T-helper 1 cell (primary cell): ENCODE measurements at places on chromosomes 7 and 10.

- DNase-seq: no peak
Observed at GRCh38 chr10:44994752-44995530, 5.8 kb upstream of the ZNF22 start.

GRCh38 chr10:32149252-32149955, 93.2 kb upstream of the KIF5B start:
- no peak for DNase-seq

DNA sequence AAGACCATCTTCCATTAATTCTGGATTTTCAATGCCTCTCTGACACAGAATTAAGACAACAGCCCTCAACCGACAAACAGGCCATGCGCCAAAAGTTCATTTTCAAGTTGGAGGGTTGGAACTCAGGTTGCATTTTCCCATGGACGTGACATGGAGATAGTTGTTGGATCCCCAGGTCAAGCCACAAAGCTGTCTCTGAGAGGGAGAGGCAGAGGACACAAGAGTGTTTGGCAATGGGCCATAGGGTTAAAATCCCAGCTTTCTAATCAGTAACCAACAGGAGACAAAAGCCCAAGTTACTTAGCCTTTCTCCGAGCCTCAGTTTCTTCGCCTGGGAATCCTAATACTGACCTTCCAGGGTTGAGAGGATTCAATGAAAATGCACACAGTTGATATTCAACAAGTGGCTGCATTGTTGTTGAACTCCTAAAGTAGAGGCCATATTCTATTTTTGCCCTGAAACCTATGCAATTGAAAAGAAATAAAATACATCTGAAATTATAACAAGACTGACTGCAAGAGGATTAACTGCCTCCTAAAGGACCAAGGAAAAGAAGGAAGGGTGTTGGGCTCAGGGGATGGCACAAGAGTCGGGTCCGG, 44.3 kb downstream of the SORBS1 start:
- DNase-seq: no peak

GRCh38 chr7:1447551-1448244, 11.6 kb downstream of the MICALL2 start:
- no peak for DNase-seq

- no peak for DNase-seq
Observed at GRCh38 chr7:47901542-47901941, 46.7 kb downstream of the PKD1L1 start.

- DNase-seq: no peak
Observed at GRCh38 chr7:2811476-2812113, 32.5 kb downstream of the GNA12 start.

GRCh38 chr7:82105463-82105862, 335.6 kb upstream of the HGF start:
- no peak for DNase-seq

GRCh38 chr10:93085272-93085859, 11.7 kb downstream of the CYP26A1 start:
- DNase-seq: no peak

GRCh38 chr10:24446739-24447138, 237.8 kb downstream of the KIAA1217 start:
- DNase-seq: no peak

DNA sequence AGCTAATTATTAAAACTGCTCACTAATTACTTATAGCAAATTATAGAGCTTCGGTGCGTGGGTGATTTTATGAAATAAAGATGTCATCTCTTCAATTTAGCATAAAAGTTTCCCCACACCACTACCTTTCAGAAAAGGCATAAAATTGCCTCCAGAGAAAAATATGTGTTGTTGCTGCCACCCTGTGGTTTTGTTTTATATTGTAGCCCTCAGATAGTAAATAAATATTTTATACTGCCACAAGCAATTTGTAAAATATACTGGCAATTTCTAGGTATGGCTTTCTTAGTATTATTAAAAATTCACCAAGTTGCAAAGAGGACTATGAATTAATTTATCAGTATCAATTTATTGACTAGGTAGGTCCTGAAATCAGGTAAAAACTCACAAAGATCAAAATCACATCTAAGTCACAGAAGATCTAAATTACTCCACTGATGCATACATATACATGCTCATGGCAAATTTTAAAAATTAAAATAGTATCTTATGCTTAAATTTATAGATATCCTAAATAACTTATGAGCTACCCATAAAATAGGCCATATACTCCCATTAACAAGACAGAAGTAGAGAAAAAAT, 26.5 kb downstream of the ASNS start:
- no peak for DNase-seq

GRCh38 chr7:121752706-121753105, 120.3 kb upstream of the PTPRZ1 start:
- DNase-seq: no peak

GRCh38 chr10:12067336-12067735, 1.4 kb upstream of the DHTKD1 start:
- DNase-seq: no peak

DNA sequence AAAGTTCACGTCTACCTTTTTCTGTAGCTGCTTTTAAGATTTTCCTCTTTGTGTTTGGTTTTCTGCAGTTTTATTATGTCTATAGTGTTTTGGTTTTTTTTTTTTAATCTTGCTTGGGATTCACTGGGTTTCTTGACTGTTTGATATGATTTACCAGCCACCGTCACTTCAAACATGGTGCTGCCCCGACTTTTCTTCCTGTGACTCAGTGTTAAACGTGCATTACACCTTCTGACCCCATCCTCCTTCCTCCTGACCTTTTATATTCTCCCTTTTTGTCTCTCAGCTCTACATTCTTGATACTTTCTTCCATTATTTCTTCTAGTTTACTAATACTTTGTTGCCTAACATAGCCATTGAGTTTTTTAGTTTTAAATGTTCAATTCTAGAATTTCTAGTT, 61.5 kb downstream of the GNA12 start:
- DNase-seq: no peak

DNA sequence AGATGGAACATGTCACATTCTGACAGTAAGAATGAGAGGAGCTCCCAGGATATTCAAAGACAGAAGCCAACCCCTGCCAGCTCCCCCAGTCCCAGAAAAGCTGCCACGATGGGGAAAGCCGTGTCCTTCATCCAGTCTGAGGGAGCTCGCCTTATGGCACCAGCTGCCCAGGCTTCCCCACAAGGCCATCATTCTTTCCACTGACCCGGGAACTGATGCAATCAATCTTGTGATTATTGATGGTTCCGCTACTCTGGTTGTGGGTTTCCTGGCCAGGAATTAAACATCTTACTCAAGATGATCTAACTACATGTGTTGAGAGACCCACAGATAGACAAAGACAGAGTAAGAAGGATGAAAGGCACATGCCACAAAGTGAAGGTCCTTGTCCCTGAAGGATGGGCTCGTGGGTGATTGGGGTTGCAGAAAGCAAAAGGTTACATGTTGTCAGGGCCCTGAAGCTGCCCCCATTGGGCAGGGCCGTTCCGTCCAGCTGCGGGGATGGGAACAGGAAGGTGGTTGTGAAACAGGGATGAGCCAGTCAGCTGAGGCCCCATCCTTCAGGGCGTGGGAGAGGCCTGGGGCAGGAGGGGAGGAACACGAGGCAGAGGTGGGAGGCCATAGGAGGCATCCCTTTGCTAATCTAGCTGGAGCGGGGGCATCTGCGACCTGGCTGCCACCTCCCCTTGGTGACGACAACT, 127.6 kb downstream of the OAT start:
- DNase-seq: no peak

DNA sequence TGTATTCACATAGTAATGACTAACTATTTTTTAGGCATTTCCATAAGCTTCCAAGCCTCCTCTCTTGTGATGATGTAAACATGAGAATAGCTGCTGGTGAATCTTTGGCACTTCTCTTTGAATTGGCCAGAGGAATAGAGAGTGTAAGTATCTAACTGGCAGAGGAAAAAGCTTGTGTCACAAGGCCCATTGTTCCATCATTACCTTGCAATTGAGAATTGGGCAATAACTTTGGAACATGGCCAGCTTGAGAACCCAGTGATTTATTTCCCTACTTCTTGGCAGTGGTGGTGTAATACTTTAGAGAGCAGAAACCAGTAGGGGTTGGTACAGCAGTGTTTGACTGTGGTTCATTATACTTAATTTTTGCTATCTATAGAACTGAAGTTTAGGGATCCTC, 12.0 kb downstream of the IFRD1 start:
- no peak for DNase-seq

GRCh38 chr7:124996778-124997177, 67.2 kb upstream of the POT1 start:
- no peak for DNase-seq

DNA sequence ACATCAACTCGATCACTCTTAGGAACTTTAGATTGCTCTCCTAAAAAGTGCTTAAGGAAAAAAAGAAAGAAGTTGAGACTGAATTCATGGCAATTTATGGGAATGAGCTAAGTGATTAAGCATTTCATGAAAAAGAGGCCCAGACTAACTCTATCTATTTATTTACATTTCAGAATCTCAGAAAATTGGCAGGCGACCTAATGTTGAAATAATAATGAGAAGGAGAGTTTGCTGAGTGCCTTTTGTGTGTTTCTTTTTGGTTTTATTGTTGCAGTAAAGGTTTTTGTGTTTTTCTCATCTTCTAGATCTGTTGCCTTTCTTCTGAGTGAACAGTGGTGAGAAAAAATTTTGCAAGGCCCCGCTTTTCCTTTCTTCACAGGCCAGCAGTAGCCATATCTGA, 3.8 kb downstream of the GRK5 start:
- no peak for DNase-seq
